Progenitor cell of endocrine pancreas (in vitro differentiated cells): ENCODE measurements at places on chromosomes 6 and 20.

DNA sequence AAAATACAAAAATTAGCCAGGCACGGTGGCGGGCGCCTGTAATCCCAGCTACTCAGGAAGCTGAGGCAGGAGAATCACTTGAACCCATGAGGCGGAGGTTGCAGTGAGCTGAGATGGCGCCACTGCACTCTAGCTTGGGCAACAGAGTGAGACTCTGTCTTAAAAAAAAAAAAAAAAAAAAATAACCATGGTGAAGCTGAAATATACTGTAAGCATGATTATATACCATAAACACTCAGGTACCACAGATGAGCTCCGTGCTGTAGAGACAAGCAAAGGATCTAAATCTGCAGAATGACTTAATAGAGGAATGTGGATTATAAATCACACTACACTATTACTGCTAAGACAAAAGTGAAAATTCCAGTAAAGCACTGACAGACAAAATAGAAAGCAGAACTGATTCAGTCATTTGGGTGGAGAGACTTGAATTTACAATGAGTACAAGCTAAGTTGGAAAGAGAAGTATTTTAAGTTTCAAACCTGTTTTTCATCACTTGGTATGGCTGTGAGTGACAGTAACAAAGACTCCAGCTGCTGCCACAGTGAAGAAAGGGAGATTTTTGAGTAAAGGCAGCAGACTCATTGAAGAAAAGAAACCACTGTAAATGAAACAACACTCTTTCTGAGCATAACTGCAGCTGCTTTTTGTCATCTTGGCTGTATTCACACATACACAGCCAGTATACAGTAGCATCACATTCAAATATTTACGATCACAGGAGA is 322.1 kb downstream of the RNGTT start:
- DNase-seq = no peak

- DNase-seq = no peak
These were observed 105.3 kb upstream of the NAA20 start for GRCh38 chr20:19911810-19912382.

- no peak for DNase-seq
These were observed 141.1 kb downstream of the CD164 start for GRCh38 chr6:109241199-109241598.

DNA sequence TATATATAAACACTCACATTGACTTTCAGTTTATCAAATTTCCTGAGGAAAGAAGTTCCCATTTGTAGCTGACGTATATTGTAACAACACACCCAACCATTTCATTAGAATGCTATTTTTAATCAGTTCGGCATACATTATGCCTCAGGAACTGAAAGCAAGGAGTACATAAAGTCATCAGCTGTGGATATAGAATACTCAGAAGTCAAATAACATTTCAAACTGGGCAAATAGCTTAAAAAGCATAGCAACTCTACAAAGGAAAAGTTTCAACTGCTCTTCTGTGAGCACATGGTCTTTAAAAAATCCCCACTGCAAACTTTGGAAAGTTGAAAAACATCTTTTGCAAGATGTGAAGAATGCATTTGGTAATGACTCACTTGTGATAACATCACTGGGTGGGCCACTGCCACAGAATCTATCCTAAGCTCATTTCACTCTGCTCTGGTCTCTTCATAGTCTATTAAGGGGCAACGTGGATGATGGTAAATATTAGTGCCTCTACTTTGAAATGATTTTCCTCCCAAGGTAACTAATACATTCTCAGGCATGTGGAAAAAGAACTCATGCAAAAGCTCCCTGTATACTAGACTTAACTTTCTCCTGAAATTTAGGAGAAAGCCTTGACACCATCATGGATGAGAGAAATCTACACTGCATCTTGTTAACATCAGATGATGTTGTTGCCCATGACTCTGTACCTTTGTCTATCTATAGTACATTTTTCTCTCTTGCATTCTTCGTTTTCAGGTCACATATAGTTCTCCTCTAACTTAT is 49.2 kb downstream of the FYN start:
- DNase-seq = no peak

DNA sequence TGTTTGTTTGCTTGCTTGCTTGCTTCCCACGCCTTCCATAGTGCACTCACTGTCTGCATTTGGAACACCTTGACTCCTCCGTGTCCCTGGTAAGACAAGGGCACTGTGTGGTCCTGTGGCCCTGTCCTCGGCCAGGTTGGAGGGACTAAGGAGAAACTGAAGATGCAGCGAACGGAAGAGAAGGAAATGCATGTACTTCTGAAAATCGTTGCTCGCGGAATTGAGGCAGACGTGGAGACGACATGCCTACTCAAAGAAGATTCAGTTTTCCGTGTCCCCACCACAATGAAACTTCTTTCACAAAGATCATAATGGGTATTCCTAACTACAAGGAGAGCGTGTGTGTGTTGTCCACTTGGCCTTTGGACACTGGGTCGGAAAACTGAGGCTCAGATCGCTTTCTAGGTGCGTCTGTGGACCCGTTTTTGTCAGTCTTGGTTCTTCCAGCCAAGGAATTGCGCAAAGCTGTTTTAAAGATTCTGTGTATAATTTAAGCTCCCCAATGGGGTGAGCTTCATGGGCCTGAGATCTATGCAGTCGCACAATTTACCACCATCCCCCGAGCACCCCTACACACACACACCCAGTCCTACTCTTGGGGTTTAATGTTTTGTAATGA is 120.4 kb upstream of the ZNF184 start:
- DNase-seq = no peak

GRCh38 chr20:57287007-57287880 is 20.8 kb upstream of the BMP7 start:
- DNase-seq = no peak
